ENCODE measurements at places on chromosomes 11 and 22.

DNA sequence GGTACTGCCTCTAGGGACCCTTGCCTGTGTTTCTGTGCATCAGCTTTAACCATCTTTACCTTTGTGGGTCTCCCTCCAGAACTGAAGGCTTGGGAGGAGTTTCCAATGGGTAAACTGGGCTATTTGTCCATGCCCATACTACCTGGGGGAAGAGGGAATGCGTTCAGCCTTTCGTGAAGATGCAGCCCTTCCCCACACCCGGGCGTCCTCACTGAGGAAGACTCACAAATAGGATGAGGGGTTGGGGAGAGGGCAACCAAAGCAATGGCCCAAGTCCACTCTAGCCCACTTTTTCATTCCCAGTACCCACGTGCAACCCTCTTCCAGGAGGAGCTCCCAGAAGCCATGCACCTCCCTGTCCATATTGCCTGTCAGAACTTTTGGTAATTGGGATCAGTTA, 61.8 kb upstream of the ADA2 start:
- no peak for DNase-seq

DNA sequence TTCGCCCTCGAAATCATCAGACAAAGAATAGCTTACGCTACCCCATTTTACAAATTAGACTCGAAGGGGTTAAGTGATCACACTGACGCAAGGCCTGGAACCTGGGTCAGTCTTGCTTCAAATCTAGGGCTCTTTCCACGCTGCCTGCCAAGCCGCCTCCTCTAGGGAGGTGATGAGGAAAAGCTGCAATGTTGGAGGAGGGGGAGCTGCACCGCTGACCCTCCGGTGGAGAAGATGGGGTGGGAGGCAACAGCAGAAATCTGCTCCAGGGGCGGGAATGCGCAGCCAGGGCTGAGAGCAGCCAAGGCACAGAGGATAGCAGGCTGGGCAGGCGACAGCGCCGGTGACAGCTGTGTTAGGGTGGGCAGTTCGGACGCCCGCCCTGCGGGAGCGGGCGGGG, 595 bp downstream of the SYVN1 start:
- DNase-seq = no peak

GRCh38 chr11:125701018-125701610, 20.5 kb upstream of the ACRV1 start:
- no peak for DNase-seq

DNA sequence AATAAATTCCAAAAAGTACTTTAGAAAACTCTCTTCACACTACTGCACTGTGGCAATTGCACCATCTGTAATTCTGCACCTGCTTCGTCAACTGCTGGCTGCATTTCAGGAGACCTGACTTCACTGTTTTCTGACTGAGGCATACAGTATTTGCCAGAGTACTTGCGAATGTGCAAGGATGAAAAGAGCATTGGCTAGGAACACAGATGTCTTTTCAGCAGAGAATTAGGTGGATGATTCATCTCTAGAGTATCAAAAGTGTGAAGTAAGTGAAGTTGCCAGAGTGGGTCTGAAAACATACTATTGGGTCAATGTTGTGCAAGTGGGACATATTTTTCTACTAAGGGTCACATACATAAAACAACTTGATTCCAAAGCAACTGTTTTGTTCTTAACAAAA, 427.5 kb upstream of the CCDC90B start:
- no peak for DNase-seq

DNA sequence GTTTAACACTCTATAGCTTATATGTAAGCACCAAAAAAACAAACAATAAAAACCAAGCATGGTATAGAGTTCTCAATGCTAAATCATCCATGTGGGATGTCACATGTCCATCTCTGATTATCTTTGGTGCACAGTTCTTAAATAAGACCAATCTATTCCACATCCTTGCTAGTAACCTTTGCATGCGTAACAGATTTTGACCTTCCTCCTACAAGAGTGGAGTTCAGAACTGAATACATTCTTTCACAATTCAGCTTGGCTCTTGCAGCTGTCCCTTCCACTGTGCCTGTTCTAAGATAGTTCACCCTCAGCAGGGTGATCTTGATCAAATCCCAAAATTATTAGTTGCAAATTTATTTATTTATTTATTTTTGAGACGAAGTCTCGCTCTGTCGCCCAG, 21.1 kb downstream of the PRR14L start:
- DNase-seq = no peak

DNA sequence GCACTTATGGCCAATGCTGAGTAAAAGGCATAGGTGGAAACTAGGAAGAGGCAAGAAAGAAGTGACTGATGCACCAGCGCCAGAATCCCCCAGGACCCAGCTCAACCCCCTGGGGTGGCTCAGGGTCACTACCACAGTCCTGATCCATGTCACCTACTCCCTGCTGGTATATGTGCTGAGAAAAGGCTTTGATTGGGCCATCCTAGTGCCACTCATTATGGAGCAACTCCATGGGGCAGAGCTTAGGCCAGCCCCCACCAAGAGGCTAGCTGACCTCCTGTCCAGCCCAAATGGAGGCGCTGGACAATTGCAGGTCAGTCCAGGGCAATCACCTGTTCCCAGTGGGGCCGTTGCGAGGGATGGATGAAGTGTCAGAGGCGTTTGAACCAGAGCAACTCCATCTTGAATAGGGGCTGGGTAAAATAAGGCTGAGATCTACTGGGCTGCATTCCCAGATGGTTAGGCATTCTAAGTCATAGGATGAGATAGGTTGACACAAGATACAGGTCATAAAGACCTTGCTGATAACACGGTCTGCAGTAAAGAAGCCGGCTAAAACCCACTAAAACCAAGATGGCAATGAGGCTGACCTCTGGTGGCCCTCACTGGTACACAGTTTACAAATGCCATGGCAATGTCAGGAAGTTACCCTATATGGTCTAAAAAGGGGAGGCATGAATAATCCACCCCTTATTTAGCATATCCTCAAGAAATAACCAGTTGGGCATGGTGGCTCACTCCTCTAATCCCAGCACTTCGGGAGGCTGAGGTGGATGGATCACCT, 20.6 kb upstream of the DAGLA start:
- no peak for DNase-seq

DNA sequence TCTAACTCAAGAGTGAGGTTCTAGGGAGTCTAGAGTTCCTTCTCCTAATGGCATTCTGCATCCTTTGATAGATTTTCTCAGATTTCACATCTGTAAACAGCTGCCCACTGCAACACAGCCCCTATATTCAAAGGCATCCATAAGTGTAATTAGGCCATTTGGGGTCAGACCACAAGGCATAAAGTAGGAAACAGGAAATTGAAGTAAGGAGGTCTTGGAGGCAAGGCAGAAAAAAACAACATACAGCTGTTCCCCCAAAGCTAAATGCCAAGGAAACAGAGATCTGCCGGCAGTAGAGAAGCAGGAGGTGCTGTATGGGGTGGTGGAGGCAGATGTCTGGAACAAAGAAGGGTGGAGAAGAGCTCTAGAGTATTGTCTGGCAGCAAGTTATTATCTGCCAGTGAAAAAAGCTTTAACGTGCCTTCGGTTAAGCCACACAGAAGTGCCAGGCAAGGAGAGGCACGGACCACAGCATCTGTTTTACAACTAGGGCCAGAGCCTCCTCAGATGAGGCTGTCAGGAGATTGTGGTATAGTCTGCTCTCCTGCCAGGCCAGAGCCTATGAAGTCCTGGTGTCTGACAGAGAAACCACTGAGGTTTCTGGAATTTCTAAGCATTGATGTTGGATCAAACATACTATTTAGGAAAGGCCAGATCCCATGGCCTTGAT, 100.2 kb upstream of the CHRM4 start:
- no peak for DNase-seq

DNA sequence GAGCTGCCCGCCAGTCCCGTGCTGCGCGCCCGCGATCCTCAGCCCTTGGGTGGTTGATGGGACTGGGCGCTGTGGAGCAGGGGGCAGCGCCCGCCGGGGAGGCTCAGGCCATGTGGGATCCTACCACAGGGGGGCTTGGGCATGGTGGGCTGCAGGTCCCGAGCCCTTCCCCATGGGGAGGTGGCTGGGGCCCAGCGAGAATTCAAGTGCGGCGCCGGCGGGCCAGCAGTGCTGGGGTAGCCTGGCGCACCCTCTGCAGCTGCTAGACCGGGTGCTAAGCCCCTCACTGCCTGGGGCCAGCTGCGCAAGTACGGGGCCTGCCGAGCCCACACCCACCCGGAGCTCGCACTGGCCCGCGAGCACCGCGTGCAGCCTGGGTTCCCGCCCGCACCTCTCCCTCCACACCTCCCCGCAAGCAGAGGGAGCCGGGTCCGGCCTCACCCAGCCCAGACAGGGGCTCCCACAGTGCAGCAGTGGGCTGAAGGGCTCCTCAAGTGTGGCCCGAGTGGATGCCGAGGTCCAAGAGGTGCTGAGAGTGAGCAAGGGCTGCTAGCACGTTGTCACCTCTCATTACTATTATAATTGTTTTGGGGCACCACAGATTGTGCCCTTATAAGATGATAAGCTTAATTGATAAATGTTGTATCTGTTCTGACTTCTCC, 333.2 kb downstream of the CASP12 start:
- DNase-seq = no peak

DNA sequence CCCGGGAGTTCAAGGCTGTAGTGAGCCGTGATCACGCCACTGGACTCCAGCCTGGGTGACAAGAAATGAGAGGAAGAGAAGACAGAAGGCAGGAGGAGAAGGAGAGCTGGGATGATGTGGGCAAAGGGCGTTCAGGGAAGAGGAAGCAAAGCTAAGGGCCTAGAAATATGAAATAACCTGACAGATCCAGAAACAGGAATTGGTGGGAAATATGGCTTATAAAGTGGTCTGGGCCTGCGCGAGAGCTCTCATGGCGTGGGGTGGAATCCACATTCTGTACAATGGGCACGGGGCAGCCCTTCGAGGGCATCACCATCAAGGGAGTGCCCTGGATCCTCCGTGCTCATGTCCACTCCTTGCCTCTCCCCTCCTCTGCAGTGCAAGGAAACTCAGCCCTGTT, 46.8 kb upstream of the RASSF10 start:
- no peak for DNase-seq

DNA sequence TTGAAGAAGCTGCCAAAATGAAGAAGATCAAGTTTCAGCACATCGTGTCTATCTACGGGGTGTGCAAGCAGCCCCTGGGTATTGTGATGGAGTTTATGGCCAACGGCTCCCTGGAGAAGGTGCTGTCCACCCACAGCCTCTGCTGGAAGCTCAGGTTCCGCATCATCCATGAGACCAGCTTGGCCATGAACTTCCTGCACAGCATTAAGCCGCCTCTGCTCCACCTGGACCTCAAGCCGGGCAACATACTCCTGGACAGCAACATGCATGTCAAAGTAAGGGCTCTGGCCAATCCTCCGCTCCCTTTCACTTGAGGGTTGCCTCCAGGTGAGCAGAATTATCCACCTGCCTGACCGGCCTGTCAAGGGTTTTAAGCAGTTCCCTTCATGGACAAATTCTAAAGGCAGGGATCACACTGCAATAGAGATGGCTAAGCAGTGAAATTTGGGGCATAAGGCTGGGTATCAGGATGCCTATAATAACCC, 6.0 kb downstream of the ANKK1 start:
- no peak for DNase-seq

- DNase-seq = no peak
Observed at GRCh38 chr11:58788355-58789023, 56.0 kb downstream of the GLYATL2 start.

GRCh38 chr11:114172055-114172861, 112.7 kb downstream of the ZBTB16 start:
- no peak for DNase-seq

GRCh38 chr11:125052047-125052446, 11.1 kb upstream of the SLC37A2 start:
- DNase-seq = no peak

DNA sequence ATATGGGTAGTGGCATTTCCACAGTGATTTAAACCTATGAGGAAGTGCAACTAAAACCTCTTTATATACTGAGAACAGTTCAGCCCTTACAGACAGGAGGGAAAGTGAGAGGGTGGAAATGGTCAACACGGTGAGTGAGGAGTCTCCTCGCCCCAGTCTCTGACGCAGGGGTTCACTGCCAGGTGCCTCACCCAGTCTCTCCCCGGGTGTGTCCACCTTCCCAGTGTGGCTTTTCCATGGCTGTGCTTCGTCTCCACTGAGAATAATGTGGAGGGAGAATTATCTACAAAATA, 116.6 kb upstream of the TOP3B start:
- no peak for DNase-seq

DNA sequence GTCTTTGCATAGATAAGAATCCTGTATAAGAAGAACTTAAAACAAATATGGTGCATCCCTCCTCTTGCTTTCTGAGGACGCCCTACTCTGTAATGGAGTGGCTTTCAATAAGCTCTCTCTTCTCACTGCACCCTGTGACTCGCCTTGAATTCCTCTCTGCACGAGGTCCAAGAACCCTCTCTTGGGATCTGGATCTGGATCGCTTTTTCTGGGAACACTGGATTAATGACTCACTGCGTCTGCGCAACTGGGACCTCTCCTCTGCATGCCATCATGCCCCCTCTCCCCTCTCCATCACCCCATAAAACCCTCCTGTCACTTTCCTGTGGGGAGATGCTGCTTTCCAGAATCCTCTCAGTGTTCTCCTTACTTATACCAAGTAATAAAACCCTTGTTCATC, 15.1 kb upstream of the CABP2 start:
- DNase-seq = no peak

DNA sequence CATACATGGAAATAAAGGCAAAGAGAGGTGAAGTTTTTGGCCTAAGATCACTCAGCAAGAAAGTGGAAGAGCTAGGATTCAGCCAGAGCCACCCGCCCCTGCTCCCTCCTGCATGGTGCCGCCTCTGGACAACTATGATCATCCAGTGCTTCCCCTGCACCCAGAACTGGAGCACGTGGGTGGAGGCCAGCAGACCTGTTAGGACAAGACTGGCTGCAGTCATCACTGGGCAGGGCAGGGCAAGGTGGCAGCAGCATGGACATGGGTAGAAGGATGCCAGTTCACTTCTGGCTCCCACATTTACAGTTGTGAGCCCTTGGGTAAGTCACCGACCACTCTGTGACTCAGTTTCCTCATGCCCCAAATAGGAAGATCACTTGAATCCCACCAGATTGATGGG, 131.0 kb downstream of the FBXO7 start:
- no peak for DNase-seq

DNA sequence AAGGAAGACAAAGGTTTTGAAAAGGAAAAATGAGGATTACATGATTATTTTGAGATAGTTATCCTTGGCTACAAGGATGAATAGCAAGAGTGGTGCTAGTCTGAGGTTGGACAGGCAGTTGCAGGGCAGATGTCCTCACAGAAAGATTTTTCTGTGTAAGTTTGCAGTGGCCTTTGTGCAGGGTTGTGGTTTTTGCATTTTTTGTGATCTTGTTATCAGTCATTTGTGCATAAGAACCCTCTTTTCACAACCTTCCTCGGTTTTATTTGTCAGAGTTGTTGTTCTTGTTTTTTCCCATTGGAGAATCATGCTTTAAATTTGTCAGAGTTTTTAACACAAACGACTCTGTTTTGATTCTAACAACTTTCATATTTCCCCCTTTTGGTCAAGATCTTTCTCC, 1.4 kb downstream of the CCDC134 start:
- DNase-seq = no peak

All from stimulated activated CD8-positive, alpha-beta memory T cell treated with anti-CD3 and anti-CD28 coated beads, Interleukin-7, amount 100 ng/mL, for 1 hour (primary cell).